ENCODE measurements at places on chromosomes 7 and 10.

DNA sequence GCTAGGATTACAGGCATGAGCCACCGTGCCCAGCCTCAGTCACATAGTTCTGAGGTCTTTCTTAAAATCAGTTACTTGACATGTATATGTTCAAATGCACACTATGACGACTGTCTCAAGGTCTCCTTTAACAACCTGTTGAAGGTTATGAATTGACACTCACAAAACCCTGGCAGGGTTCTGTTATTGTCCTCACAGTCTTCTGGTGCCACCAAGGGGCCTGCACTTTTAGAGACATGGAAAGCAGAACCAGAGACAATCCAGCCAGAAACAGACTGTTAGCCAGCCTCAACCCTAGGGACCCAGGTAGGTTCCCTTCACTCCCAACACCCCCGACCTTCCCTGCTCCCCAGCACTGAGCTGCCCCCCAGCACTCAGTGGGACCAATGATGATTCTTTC, 26.4 kb downstream of the TEX36 start:
- no peak for DNase-seq

DNA sequence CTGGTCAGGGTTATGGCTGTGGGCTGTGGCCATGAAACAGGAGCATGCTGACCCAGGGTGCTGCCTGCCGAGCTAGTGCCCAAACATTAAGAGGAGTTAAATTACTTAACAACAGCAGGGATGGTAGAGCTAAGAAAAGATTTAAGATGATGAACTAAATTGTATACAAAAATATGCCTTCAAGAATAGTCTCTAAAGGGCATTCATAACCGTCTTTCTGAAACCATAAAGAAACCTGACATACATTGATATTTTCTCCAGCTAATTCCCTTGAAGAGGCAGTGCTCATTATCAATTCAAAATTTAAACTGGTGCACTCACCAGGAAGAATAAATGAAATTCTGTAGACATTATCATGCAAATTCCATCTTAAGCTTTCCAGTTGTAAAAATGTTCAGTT, 265.8 kb upstream of the TAC1 start:
- no peak for DNase-seq

GRCh38 chr10:24446739-24447138, 237.8 kb downstream of the KIAA1217 start:
- DNase-seq: no peak

GRCh38 chr10:126908225-126908624, 3.0 kb downstream of the DOCK1 start:
- no peak for DNase-seq

- DNase-seq: no peak
Measured at GRCh38 chr10:24210501-24210900, 1.6 kb downstream of the KIAA1217 start.

DNA sequence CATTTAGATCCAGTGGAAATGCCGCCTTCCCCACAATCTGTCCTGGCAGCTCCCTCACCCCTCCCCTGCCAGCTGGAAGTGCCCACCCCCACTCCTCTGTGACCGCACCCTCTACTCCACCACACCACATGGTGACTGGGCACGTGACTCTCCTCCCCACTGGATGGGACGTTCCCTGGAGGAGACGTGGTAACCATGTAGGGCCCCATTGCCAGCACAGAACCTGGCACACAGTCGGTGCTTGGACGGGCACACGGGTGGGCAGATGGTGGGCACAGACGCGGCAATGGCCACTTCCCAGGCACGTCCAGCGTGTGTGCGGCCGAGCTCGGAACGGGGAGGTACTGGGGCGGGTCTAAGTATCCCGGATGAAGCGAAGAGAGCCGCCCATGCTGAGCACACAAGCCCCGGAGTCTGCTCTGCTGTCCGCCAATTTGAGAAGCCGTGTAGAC, 245.6 kb downstream of the MAD1L1 start:
- no peak for DNase-seq

DNA sequence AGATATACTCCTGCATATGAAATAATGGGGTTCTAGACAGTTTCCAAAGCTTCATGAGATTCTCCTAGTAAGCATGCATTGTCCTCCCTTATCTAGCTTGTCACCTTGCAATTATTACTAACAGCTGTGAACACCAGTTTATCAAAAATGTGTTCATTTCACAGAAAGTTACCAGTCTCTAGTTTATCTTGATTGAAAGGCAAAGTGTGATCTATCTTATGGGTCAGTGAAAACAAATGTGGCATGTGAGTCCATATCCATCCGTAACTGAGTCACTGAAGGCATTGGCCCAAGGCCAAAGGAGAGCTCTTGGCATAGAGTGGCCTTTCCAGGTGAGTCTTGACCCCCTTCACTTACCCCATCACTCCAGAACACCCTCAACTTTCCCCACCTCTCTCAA, 53.2 kb downstream of the GSAP start:
- DNase-seq: no peak

DNA sequence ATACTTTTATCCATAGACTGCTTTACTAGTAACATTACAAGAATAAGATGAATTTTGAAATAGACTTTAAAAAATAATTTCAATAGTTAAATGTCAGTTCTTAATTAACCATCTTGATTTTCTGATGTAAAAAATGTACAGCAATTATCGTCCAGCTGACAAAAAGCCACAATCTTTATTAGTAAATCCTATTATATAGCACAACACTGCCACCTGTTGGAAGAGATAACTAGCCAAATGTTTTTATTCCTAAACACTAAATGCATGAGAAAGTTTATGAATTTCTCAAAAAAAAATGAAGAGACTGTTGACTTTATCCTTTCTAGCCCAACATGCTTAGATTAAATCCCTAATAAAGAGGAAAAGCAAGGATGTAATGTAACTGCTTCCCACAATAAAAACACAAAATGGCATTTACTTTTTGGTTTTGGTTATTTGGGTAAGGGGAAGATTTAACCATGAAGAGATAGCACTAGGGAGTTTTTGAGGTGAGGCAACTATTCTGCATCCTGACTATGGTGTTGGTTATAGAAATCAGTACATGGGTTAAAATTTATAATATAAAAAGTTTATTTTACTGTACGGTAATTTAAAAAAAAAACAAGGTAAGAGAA, 8.0 kb downstream of the COA1 start:
- no peak for DNase-seq

- no peak for DNase-seq
Measured at GRCh38 chr7:128395748-128396147, 14.0 kb downstream of the IMPDH1 start.

DNA sequence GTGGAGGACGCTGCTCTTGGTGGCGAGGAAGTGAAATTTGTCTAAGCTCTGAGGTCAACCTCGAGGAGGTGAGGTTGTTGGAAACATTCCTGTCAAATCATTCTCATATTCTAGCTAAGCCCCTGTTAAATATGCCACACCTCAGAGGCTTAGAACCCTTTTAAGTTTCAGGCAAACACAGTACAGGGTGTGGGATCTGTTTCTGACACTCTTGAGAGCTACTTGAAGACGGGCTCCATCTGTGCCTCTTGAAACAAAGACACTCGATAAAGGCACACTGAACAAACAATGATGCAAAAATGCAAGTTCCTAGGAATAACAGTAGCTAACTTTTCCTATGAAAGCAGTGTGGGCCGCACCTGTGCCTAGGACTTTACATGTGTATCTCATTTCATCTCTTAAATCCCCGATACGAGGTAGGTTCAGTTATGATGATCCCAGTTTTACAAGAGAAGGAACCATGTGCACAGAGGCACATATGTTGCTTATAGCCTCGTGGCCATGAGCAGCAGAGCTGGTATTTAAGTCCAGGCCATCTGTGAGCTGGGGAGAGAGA, 299.2 kb downstream of the CCDC3 start:
- DNase-seq: no peak

GRCh38 chr7:125149151-125149550, 219.5 kb upstream of the POT1 start:
- DNase-seq: no peak

DNA sequence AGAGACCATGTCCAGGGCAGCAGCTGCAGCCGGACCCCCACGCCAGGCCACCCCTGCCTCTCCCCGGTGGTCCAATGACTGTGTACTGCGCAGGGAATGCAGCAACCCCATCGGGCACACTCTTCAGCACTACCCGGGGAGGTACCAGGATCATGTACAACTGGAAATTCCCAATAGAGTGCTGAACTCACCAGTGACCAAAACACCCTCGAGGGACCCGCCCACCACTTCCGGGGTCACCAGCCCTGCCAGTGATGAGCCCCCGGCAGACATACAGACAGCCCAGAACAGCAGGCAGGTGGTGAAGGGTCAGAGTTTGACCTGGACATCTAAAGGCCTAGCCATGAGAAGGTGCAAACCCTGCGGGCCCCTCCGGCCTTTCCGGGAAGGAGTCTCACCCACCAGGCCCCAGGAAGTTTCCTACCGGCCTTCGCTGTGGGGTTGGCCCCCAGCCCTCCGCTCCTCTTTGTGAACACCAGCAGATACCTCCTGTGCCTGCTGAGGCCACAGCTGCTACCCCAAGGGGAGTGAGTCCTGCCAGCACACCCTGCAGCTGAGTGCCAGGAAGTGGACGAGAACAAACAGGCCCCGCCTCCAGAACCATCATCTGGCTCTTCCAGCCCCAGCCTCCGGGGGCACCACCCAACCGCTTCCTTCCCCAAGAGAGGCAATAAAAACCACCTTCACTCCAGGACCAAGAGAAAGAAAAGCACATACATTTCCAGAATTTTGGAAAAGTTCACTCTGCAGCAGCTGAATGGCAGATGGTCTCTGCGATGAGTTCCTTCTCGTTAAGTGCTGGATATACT, 5.0 kb upstream of the ANKRD61 start:
- DNase-seq: no peak

DNA sequence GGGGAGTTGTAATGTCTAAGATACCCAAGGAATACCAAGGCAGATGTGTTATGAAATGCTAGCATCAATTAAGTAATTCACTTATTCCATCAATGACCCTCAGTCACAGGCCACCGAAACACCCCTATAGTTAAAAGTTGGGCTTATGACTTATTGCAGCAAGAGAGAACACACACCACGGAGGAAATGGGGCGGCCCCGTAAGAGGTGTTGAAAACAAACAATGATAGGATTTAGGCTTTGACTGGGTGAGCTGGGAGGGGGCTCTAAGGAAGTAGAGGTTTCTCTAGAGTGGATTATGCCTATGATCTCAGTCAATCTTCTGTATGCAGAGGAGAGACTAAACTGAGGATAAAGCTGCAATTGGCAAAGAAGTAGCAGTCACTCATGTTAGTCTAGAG, 45.4 kb upstream of the PRKCQ start:
- no peak for DNase-seq

- DNase-seq: no peak
Measured at GRCh38 chr10:29068302-29068701, 220.6 kb upstream of the LYZL1 start.

GRCh38 chr10:45418417-45418848, 44.4 kb downstream of the ALOX5 start:
- peak; percentile 58 for DNase-seq

GRCh38 chr10:128069351-128070051, 56.7 kb downstream of the MKI67 start:
- DNase-seq: no peak

GRCh38 chr10:95730233-95730632, 25.7 kb upstream of the ENTPD1 start:
- no peak for DNase-seq

DNA sequence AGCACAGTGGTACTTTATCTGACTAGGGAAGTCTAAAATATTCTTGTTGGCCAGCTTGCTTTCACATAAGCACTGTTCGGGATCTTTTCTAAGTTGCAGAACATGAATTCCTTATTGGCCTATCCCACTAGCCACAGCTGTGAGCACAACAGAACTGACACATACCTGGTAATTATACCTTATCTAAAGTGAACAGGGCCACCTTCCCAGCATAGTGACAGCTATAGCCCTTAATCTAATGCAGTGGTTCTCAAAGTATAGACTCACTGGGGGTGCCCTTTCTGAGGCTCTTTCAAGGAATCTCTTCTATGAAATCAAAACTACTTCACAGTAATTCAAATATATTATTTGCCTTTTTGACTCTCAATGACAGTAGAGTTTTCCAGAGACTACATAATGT, 184.7 kb upstream of the KAT6B start:
- DNase-seq: no peak

Measured in HL-60 (cell line).